Calu3 (cell line): ENCODE measurements at places on chromosomes 4 and X.

- no peak for DNase-seq
Measured at GRCh38 chr4:56314207-56314915, 72.9 kb downstream of the AASDH start.

- no peak for DNase-seq
Measured at GRCh38 chr4:184588893-184589292, 60.4 kb downstream of the CASP3 start.

DNA sequence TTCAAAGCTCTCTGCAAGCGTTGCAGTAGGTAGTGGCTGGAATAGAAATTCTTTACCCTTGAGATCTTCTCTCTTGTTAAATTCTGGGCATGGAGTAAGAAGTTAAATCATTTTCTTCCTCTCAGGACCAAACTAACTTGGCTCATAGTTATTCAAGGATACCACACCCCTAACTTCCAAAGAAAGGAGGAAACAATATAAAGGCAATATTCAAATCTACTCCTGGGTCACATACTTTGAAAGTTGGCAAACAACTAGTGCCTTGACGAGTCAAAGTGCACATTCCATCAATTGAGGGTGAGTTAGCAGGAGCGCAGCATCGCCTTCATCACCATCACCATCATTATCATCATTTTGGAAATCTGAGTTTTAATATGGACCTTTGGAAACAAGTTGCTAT lies 20.4 kb upstream of the KIT start:
- no peak for DNase-seq

- no peak for DNase-seq
Measured at GRCh38 chr4:60368986-60369385, 831.1 kb upstream of the ADGRL3 start.

DNA sequence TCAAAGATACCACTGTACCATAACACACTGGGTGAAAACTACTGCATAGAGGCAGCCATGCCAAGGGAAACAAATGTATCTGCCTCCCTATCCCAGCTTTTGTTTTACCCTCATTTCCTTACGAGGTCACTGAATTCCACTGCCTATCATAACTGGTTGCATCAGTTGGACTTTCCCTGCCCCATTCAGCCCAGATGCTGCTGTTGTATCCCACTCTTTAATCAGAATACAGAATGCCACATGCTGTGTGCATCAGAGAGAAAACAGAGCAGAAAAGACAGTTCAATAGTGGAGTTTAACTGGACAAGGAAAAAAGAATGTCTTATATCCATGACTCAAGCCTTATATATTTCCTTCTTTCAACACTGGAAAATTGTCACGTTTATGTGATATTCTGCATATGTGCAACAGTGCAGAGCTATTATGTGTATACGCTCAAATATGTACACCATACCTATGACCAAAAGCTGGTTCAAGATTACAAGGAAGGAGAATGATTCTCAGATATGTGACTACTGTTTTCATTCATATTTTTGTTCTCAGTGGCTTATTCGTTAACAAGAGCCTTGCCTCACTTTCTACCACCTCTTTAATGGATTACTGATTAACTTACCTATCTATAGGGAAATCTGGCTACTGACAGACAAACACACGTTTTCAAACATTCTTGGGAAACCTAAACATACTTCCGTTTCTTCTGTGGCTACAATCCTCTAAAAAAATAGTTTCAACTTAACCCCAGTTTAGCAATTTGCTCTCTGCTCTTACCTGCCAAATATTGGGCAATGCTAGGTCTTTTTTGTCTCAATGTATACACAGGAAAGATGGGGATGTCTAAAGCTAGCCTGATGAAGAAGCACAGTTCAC lies 378.9 kb downstream of the SMARCA1 start:
- no peak for DNase-seq

GRCh38 chrX:104335756-104336155 lies 81.0 kb upstream of the ESX1 start:
- DNase-seq, result no peak

DNA sequence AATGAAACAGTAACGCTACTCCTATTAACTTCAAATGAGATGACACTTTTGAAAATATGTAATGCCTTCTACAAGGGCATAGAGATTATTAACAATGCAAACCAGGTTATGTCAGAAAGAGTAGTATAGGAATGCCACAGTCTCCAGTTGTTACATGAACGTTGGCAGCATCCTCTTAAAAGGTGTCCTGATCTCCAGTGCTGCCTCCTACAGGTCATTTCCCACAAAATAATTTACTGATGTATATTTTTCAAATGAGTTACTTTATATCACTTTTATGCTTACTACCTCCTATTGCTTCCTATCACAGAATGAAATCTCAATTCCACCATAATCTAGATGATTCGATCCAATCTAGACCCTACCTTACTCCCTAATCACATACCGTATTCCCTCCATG lies 195.2 kb upstream of the EPHA5 start:
- DNase-seq, result peak; percentile 1
